Left ventricle myocardium inferior (tissue), 1 donor: ENCODE measurements at places on chromosomes 5 and 9. TPM values are rescaled to one million over a fixed set of nuclear protein-coding genes. Genes with fewer than 3 reads are reported as not detected.

DNA sequence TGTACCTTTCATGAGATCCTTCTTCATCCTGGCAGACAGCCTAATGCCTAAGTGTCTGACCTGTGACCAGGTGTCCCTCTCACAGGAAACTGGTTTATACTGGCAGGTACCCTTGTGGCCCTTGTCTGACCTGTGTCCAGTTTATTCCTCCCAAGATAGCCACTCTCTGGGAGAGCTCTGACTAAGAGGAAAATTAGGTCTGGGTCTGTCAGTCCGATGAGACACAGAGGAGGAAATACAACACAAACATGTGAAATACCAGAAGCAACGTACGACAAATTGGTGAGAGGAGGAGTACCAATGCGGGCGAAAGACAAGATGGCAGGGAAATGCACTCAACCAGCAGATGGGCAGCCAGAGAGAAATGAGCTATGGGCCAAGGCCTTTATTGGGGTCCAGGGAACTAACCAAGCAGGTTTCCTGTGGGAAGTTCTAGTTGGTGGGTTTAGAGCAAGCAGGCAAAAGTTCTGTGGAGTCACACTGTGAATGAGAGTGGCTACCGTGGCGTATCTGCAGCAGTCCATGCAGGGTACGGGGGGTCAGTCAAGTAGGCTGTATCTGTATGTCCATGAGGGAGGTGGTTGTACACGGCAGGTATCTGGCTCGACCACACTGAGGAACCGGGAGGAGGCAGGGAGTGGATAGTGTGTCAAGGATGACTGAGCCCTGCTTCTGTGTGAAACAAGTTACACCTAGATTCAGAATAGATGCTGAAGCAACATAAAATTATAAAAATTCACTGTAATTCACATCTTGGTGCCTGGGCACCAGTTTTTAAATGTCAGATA is 109.0 kb downstream of the MLLT3 start:
- no peaks in the 10 kb centered on the region for H3K27me3 ChIP-seq
- H3K27ac ChIP-seq, result peak overlapping the region; percentile 24
- no peak overlapping the region for H3K4me3 ChIP-seq
- peaks cover 64% of the 10 kb centered on the region for H3K4me1 ChIP-seq
- DNase-seq, result no peak

DNA sequence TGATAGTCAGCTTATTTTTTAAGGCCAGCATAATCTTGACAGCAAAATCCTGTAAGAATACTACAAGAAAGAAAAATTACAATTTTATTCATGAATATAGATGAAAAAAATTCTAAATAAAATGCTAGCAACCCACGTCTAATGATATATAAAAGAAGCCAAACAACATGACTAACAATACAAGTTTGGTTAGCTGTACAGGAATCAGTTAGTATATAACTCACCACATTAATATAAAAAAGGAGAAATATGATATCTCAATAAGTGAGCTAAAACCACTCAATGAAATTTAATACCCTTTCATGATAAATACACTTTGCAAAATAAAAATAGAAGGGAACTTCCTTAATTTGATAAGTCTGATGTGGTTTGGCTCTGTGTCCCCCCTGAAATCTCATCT is 139.7 kb upstream of the MAN2A1 start:
- no peak for DNase-seq
- H3K27me3 ChIP-seq, result no peaks in the 10 kb centered on the region
- no peaks in the 10 kb centered on the region for H3K4me1 ChIP-seq
- no peak overlapping the region for H3K4me3 ChIP-seq
- no peak overlapping the region for H3K27ac ChIP-seq

FSTL4 gene
- not detected for total RNA-seq

TEK gene
- total RNA-seq, result 21.7 TPM

GRCh38 chr9:124818431-124819281 is 34.6 kb upstream of the WDR38 start:
- peak overlapping the region; percentile 56 for H3K27ac ChIP-seq
- no peaks in the 10 kb centered on the region for H3K36me3 ChIP-seq
- H3K27me3 ChIP-seq, result no peaks in the 10 kb centered on the region
- no peak overlapping the region for H3K4me3 ChIP-seq
- DNase-seq, result no peak

CDO1 gene
- 6.8 TPM for total RNA-seq

DNA sequence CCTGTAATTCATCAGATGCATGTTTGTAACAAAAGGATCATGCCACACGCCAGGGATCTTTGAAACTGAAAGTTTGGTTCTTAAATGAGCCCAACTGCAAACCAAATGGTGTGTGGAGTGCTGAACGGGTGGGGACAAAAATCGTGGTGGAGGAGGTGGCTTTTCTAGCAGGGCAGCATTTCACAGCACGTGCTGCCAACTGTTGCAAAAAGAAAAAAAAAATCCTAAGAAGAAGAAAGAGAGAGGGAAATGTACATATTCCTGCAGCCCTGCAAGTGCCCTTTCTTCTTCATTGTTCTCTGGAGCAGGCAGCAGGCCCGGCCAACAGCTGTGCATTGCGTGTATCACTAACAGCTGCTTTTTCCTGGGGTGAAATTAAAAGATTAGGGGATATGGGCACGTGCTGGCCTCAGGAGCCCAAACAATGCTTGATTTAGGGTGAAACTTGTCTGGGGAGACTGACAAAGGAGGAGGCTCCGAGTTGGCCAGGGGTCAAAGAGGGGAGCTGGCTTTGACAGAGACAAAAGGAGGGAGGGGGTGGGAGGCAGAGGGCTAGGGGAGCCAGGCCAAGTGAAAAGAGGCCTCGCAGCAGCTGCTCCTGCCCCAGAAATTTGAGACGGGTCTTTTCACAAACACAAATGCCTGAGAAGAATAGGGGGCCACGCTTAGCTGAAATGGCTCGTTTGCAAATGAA is 73.0 kb downstream of the GADD45G start:
- no peak overlapping the region for H3K27ac ChIP-seq
- DNase-seq, result no peak
- H3K27me3 ChIP-seq, result no peaks in the 10 kb centered on the region
- no peaks in the 10 kb centered on the region for H3K36me3 ChIP-seq

GRCh38 chr5:113181853-113182490 is 205.4 kb downstream of the DCP2 start:
- H3K36me3 ChIP-seq, result no peaks in the 10 kb centered on the region
- no peak for DNase-seq
- H3K27me3 ChIP-seq, result no peaks in the 10 kb centered on the region

BAAT gene
- not detected for total RNA-seq

CSNK1A1 gene
- total RNA-seq, result 180 TPM

- no peaks in the 10 kb centered on the region for H3K36me3 ChIP-seq
- H3K4me1 ChIP-seq, result peaks cover 14% of the 10 kb centered on the region
- no peak overlapping the region for H3K4me3 ChIP-seq
- peak overlapping the region; percentile 43 for H3K27ac ChIP-seq
- peaks cover 17% of the 10 kb centered on the region for H3K27me3 ChIP-seq
These were observed 15.8 kb upstream of the PSAT1 start for GRCh38 chr9:78280982-78281668.

WNT8A gene
- not detected for total RNA-seq

LHX3 gene
- total RNA-seq, result not detected

- no peaks in the 10 kb centered on the region for H3K27me3 ChIP-seq
- H3K4me3 ChIP-seq, result no peak overlapping the region
- peaks cover 3% of the 10 kb centered on the region for H3K4me1 ChIP-seq
- no peak for DNase-seq
- peaks cover 17% of the 10 kb centered on the region for H3K36me3 ChIP-seq
These were observed 114.1 kb downstream of the MAN2A1 start for GRCh38 chr5:109803854-109804253.

CLTB gene
- total RNA-seq, result 216 TPM

DNA sequence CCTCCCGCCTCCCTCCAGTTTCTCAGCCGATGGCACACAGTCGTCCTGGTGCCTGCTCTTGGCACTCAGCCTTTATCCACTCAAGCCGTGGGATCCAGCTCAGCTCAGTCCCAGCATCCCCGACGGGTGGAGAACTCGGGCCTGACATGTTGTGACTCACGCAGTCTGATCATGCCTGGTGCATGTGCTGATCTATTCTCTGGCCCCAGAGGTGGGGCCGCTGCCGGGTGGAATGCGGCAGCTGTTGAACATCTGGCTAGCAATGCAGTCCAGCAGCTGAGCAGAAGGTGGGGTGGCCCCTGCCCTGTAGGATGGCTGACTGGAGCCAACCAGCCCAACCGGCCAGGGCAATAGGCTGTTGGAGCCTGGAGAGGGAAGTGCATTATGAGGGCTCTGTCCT is 1.7 kb upstream of the AIF1L start:
- peaks cover 48% of the 10 kb centered on the region for H3K4me1 ChIP-seq
- DNase-seq, result peak; percentile 62
- peaks cover 71% of the 10 kb centered on the region for H3K27me3 ChIP-seq
- H3K27ac ChIP-seq, result peak overlapping the region; percentile 87
- H3K36me3 ChIP-seq, result no peaks in the 10 kb centered on the region
- H3K4me3 ChIP-seq, result no peak overlapping the region

PCDHGB6 gene
- total RNA-seq, result 5.0 TPM

DNA sequence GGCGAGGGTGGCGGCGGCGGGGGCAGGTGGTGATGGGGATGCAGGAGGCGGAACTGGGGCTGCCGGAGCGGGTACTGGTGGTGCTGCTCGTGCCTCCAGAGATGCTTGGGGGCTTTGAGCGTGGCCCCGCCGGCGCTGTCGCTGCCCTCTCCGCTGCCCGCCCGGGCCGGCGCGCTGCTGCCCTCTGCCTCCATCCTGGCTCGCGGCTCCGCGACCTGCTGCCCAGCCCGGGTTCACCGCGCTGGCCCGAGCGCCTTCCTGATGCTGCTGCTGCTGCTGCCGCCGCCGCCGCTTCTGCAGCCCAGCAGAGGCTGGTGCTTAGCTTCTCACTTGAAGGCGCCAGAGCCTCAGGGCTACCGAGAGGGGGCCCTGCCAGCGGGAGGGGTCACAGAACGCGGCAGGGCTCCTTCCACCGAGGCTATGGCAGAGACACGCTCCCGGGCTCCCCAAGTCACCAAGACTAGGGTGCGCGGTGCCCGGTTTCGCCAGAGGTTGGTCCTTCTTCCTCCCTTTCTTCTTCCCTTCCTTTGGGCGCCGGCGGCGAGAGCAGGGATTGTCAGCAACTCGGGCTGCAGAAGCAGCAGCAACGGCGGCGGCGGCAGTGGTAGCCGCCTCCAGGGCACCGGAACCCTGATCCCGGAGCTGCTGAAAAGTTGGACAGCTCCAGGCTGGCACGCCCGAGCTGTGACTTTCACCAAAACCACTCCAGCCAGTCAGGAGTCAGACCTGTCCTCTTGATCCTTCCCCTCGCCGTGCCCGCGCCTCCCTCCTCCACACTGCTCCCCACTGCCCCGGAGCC is at the start of gene PDE4D:
Gene PDE4D (minus strand): TSS at position 298 of the 799 bp plus-strand sequence.
- peaks cover 95% of the 10 kb centered on the region for H3K27me3 ChIP-seq
- H3K4me3 ChIP-seq, result peak within 1 kb of the TSS; percentile 48
- peaks cover 10% of the 10 kb centered on the region for H3K4me1 ChIP-seq
- H3K27ac ChIP-seq, result no peak within 1 kb of the TSS

DNA sequence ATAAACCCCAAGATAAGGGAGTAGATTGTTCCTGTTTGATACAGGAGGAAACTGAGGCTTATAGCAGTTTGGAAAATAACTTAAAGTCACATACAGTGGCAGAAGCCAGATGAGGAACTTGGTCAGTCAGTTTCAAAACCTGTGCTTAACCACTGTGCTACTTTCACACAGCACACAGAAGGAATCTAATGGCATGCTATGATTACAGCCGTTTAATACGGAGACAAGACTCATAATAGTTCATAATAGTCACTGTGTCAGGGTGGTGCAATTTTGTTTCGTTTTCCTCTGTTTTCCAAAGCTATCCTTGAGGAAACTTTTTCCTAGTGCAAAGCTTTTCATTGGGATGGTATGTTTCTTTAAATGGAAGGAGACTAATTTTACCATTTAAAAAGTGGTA is 112.3 kb downstream of the GCNT1 start:
- H3K4me3 ChIP-seq, result peak overlapping the region; percentile 65
- H3K27ac ChIP-seq, result peak overlapping the region; percentile 61
- H3K36me3 ChIP-seq, result no peaks in the 10 kb centered on the region
- H3K4me1 ChIP-seq, result no peaks in the 10 kb centered on the region

DNA sequence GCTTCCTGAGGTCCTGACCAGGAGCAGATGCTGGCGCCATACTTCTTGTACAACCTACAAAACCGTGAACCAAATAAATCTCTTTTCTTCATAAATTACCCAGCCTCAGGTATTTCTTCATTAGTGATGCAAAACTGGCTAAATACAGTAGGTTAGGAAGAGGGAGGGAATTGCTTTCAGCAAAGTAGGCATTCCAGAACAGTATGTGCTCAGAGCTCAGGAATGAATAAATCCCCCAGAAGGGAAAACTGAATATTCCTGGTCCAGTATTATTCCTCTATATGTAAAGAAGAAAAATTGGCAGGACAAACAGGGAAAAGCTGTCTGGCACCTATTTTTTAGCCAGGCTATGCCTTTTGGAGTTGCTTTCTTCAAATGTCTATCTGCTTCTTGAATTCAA is 577.1 kb downstream of the PSAT1 start:
- no peaks in the 10 kb centered on the region for H3K36me3 ChIP-seq
- no peak for DNase-seq
- no peak overlapping the region for H3K4me3 ChIP-seq
- H3K27me3 ChIP-seq, result no peaks in the 10 kb centered on the region

GRCh38 chr5:1368236-1368635 is 23.3 kb upstream of the CLPTM1L start:
- no peak overlapping the region for H3K27ac ChIP-seq
- H3K4me3 ChIP-seq, result no peak overlapping the region
- no peaks in the 10 kb centered on the region for H3K4me1 ChIP-seq
- peaks cover 58% of the 10 kb centered on the region for H3K27me3 ChIP-seq
- DNase-seq, result no peak
- no peaks in the 10 kb centered on the region for H3K36me3 ChIP-seq

DNA sequence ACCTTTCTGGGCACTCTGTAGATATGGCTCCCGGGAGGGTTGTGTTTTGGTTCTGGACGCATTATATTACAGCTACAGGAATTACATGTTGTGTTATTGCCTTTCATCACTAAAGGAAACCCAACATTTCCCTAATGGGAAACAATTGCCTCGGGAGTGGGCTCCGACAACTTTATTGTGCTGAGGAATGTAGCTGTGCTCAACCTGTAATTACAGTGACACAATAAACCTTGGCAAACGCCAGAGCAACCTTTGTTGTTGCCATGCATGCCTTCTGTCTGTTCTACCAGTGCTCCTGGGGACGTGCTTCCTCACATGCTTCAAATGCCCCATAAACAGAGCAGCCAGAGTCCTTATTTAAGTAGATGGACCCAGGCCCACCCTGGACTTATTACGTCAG is 182.4 kb downstream of the DIRAS2 start:
- H3K4me3 ChIP-seq, result no peak overlapping the region
- H3K4me1 ChIP-seq, result no peaks in the 10 kb centered on the region
- no peak for DNase-seq
- no peaks in the 10 kb centered on the region for H3K36me3 ChIP-seq
- no peak overlapping the region for H3K27ac ChIP-seq

GRCh38 chr9:976258-976942 is at the start of gene DMRT3:
Gene DMRT3 (plus strand): TSS chr9:976655. CDS start chr9:977002, 347 bp downstream.
- no peak for DNase-seq
- H3K36me3 ChIP-seq, result no peaks in the 10 kb centered on the region
- peak within 1 kb of the TSS; percentile 30 for H3K4me3 ChIP-seq
- H3K27ac ChIP-seq, result no peak within 1 kb of the TSS
- H3K27me3 ChIP-seq, result peaks cover 100% of the 10 kb centered on the region
- peaks cover 31% of the 10 kb centered on the region for H3K4me1 ChIP-seq
